Activated T-cell treated with anti-CD3 and anti-CD28 coated beads for 48 hours (primary cell): ENCODE measurements at places on chromosomes 2 and 18.

DNA sequence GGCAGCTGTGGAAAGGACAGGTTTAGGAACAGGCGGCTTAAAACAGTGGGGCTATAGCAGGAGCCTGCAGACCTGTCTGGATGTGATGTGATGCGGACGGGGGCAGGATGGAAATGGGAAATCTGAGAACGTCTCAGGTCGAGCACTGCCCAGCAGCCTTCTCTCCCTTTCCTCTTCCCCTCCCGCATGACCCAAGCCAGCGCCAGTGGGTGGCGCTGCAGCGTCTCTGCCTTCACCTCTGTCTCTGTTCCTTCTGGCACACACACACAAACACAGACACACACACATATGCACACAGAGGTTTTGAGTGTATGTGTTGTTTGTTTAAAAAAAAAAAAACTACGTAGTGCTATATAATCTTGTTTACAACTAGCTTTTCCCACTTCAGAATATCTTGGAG lies 82.0 kb upstream of the SLC66A3 start:
- peak; percentile 10 for DNase-seq

- DNase-seq: no peak
Measured at GRCh38 chr2:203882551-203882950, 15.0 kb downstream of the CTLA4 start.

DNA sequence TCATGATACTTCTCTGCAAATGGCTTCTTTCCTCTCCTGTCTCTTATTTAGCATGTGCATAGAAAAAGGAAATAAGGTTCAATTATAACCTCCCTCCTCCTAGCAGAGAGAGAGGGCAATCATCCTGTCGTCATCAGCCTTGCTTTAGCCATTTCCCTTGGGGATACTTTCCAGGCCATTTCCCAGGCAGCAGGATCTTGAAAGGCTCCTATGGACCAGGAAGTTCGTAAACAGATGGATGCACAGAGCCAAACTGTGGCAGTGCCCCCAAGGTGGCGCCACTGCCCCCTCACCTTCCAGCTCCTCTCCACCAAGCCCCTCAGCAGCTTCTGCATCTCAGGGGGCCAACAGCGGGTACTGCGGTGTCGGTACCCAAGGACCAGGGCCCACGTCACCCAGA lies 157.4 kb downstream of the DTNA start:
- DNase-seq: no peak

DNA sequence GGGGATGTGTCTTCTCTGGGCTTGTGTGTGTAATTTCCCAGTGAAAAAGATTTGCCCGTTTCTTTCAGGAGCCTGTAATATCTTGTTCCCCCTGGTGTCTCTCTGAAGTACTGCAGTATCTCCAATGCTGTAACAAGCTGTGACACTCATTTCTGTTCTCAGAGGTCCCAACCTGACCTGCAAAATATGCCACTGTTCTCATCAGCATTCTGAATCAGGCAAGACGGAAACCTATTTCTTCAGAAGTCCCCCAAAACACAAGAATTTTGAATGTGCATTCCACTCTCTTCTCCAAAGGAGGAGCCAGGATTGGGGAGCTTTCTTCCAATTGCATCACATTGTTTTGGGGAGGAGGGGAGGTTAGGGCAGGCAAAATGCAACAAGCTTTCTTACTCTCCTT lies 77.0 kb upstream of the CNGA3 start:
- no peak for DNase-seq
